ENCODE measurements at places on chromosomes 7 and 10. TPM values are rescaled to one million over a fixed set of nuclear protein-coding genes. Genes with fewer than 3 reads are reported as not detected.

Gene UPK3BL2
- not detected for polyA plus RNA-seq

Gene SPDYE16
- polyA plus RNA-seq, result 0.51 TPM

Gene ASZ1
- polyA plus RNA-seq, result not detected

Gene POLR2J3
- polyA plus RNA-seq, result 77.5 TPM

Gene PCLO
- polyA plus RNA-seq, result 58.0 TPM

Gene SFMBT2
- polyA plus RNA-seq, result 3.3 TPM

Gene EPDR1
- 59.1 TPM for polyA plus RNA-seq

Gene HGF
- 0.22 TPM for polyA plus RNA-seq

Gene MPP7
- polyA plus RNA-seq, result 1.1 TPM

Gene TBATA
- polyA plus RNA-seq, result not detected

Gene NOS3
- polyA plus RNA-seq, result not detected
